ENCODE measurements at places on chromosomes 11 and 22.

DNA sequence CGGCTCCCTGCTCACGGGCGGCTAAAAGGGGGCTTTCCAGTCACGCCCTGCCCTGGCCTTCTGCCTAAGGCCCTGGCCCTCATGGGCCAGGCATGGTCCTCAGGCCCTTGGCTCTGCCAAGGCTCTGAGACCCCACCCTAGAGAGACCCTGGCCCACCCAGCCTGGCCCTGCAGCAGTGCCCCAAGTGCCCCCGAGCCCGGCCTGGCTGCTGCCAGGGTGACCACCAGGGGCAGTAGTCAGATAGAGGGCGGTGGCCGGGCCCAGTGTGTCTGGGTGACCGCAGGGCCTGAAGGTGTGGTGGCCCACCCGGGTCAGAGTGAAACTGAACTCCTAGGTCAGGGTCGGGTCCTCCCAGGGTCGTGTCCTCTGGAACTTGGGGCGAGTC lies 29.4 kb upstream of the CCDC188 start:
- no peak for DNase-seq

DNA sequence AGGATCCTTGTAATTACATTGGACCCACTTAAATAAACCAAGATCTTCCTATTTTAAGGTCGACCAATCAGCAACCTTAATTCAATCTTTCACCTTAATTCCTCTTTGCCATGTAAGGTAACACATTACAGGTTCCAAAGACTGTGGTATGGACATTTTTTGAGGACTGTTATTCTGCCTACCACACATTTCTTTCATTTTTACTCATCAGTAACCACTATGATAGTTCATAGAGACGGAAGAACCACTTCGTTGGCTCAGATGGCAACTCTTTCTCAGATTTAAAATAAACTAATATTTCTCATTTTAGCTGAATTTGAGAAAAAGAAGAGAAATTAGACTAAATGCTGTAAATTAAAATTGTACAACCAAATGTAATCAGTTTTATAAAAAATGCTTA lies 96.3 kb downstream of the PAX6 start:
- no peak for DNase-seq

DNA sequence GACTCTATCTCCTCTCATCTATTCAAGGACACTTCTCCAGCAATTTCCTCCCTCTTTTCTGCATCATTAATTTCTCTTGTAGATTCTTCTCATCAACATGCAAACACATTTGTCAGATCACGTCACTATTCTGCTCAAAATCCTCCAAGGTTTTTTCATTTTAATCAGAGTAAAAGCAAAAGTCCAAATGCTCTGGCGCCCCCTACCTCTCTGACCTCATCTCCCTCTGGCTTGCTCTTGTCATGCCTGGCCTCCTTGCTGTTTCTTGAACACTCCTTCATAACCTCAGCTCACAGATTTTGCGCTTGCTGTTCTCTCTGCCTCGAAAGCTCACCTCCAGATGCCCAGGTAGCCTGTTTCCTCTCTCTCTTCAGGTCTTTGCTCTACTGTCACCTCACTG lies 22.4 kb downstream of the RTCB start:
- DNase-seq = no peak

DNA sequence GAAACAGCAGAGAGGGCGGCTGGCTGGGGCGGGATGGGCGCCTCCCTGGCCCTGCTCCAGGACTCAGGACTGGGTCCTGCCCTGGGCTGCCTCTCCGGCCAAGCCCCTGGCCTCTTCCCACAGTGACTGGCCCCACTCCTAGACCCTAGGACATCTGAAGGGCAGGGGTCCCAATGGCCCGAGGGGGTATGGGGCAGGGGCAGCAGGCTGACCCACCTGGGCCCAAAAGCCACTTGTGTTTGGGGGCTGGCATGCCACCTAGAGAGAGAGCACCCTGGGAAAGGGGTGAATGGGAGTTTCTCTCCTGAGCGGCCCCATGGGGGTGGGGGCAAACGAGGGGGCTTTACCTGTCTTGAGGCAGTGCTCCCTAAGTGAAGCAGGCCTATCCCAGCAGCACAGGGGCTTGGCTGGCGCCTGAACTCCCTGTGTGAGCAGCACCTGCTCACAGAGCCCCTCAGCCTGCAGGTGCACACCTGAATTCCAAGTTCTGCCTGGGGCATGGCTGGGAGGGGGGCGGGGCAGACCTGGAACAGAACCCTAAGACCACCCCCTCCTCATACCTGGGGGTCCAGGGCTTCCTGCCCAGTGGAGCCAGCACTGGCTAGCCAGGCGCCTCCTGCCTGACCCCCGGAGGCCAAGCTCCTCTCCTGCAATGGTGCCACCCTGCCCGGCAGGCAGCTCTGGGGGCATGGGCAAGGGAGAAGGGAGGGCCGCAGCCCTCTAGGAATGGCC lies 16.9 kb downstream of the DUSP8 start:
- DNase-seq = no peak

- DNase-seq = no peak
Observed at GRCh38 chr11:134074346-134074745, 5.5 kb downstream of the JAM3 start.

GRCh38 chr11:44659641-44660040 lies 67.1 kb upstream of the TSPAN18 start:
- no peak for DNase-seq

GRCh38 chr11:69272831-69273485 lies 21.0 kb upstream of the MYEOV start:
- no peak for DNase-seq

- no peak for DNase-seq
Observed at GRCh38 chr22:41915035-41915785, at the start of gene SHISA8. Gene SHISA8 (minus strand): TSS chr22:41915074. CDS start chr22:41914667, 407 bp downstream.

DNA sequence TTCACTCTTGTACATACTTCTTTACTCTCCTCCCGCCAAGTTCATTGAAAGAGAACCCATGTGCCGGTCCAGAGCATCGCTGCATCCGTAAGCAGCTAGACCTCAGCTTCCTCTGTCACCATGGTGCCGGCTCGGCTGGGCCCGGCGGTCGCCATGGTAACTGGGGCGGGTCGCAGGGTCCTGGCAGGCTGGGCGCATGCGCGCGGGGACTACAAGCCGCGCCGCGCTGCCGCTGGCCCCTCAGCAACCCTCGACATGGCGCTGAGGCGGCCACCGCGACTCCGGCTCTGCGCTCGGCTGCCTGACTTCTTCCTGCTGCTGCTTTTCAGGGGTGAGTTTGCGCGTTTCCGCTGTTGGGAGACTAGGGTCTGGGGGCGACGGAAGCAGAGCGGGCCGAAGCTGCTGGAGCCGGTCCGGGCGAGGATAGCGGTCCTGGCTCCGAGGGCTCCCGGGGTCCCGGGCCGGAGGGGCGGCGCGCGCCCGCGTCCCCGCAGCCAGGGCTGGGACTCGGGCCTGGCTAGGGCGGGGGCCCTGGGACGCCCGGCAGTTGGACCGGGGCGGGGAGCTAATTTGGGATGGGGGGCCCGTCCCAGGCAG lies at the start of gene JAM3:
Gene JAM3, plus strand, starts transcription at position 244 of the 597 bp plus-strand sequence. Its CDS starts 12 bp downstream, at position 256.
- peak; percentile 52 for DNase-seq

- DNase-seq = no peak
Observed at GRCh38 chr11:67371189-67371910, 2.0 kb downstream of the CLCF1 start.

DNA sequence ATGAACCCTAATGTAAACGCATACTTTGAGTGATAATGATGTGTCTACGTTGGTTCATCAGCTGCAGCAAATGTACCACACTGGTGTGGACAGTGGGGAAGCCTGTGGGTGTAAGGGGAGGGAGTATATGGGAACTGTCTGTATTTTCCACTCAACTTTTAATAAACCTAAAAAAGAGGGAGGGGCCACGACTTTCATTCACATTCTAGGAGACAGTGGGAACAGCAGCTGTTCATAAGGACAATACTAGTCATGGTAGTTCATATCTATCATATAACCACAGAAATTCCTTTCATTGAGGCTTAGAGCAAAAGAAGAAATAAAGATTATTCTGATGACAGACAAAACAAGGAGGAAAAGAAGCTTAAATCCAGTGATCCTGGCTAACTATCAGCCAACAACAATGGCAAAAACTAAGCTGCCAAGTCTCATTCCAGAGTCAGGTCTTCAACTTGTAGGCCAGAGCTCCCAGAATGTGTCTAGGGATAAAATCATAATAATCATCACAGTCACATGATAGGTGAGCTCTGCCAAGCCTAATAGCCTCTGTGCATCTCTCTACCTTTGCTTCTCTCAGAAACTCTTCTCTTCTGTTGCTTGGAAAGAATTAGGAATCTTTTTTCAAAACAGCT lies 59.4 kb upstream of the CHRM4 start:
- DNase-seq = peak; percentile 10

- no peak for DNase-seq
Observed at GRCh38 chr11:112685111-112685510, 276.1 kb upstream of the NCAM1 start.

DNA sequence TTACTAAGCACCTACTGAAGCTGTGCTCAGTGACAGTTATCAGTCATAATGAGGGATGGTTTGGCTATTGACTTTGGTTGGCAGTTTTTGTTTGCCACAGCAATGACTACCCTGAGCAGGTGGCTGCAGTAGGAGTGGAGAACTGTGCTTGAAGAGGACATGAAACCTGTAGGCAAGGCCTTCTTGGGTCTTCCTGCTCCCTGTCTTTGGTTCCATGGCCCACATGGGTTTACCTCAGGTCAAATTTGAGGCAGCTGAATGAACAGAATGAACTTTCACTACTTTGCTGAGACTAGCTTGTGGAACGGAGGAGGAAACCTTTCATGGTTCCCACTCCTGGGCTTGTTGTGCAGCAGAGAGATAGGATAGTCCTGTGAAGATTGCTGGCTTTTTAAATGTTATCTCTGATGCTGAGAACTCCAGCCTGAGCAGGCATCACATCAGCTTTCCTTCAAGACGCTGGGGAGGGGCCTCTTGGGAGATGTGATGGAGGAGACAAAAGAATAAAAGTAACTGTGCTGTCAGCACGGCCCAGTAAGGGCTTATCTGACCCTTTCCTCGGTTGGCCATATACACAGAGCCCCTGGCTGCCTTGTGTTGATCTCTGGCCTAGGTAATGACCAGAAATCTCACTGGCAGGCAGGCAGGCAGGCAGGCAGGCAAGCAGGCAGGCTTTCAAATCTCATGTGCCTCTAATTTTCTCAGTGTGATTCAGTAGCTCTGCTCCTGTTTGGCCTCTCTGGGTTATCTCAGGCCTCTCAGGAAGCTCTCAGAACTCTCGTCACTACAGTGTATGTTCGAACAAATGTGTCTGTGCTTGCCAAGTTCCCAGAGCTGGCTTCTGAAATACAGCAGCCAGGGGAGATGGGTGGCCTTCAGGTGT lies 12.0 kb downstream of the STIM1 start:
- no peak for DNase-seq

GRCh38 chr11:61969391-61969758 lies 1.9 kb upstream of the FTH1 start:
- no peak for DNase-seq

DNA sequence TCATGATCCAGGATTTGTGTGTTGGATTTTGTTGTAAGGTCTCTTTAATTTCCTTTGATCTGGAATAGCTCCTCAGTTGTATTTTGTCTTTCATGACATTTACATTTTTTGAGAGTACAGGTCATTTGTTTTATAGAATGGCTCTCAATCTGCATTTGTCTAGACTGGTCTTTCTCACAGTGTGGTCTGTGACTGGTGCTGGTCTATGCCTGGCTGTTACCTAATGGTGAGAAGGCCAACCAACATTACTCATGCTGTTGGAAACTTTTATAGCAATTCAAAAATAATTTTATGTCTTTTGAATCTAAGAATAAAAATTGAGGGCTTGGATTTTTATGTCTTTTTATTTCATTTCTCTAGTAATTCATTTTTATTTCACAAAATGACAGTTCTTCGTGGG lies 3.9 kb upstream of the NCR3LG1 start:
- DNase-seq = no peak

- DNase-seq = peak; percentile 34
Observed at GRCh38 chr22:38257181-38257580, 15.6 kb downstream of the TMEM184B start.

DNA sequence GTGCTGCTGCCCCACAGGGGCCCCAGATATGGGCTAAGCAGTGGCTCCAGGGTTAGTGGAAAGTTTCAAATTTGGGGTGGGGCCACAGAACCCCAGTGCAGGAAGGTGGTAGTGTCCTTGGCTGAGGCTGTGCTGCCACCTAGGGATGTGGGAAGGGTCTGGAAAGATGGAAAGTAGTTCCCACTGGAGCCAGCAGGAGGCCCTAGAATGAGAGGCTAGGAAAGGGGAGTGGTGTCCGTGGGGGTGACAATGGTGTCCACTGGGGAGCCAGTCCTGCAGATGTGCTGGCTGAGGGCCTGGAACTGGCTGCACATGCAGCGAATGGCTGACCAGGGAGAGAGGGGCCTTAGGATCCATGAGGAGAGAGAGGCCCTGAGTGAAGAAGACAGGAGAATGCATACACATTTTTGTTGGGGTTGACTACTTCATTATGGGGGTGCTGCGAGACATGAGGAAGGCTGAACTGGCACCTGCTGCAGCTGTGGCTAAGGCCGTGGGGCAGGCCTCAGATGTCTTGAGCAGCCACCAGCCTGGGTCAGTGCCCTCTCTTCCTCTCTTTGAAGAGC lies 21.1 kb downstream of the RFPL3 start:
- DNase-seq = no peak

DNA sequence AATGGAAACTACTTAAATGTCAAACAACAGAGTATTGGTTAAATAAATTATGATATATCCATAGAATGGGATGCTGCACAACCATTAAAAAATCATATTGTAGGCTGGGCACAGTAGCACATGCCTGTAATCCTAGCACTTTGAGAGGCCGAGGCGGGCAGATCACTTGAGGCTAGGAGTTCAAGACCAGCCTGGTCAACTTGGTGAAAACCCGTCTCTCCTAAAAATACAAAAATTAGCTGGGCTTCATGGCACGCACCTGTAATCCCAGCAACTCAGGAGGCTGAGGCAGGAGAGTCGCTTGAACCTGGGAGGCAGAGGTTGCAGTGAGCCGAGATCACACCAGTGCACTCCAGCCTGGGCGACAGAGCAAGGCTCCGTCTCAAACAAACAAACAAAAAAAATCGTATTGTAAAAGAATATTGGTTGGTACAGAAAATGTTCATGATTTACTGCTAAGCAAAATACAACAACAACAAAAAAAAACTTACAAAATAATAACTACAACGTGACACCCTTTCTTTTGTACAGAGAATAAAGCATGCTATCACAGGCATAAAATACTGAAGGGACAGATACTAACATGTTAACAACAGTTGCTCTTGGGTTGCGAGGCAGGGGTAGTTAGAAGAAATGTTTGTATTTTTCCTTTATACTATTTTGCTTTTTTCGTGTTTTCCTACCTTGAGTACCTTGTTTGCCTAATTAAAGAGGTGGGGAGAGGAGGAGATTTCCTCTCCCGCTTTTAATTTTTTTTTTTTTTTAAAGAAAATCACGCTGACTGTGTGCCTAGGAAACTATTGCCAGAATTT lies 21.3 kb upstream of the RRAS2 start:
- DNase-seq = no peak

- no peak for DNase-seq
Observed at GRCh38 chr22:39306456-39307361, 12.7 kb downstream of the RPL3 start.

GRCh38 chr11:47060807-47061206 lies 115.9 kb downstream of the ARFGAP2 start:
- no peak for DNase-seq

DNA sequence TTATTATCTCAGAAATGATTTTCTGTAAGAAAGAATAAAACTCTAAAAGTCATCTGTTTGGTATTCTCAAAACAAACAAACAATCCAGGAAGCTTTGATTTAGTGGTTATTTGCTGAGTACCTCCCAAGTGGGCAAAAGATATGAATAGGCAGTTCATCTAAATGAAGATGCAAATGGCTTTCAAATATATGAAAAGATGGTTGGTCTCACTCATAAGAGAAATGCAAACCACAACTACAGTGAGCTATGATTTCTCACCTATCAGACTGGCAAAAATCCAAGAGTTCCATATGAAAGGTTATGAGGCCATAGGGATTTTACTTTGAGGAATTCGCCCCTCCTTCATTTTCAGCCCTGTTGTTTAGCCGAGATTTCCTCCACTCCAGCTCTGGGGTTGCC lies 11.3 kb upstream of the P2RY2 start:
- DNase-seq = no peak

Measured in AG04449 (cell line).